ENCODE measurements at places on chromosomes 13 and 19.

DNA sequence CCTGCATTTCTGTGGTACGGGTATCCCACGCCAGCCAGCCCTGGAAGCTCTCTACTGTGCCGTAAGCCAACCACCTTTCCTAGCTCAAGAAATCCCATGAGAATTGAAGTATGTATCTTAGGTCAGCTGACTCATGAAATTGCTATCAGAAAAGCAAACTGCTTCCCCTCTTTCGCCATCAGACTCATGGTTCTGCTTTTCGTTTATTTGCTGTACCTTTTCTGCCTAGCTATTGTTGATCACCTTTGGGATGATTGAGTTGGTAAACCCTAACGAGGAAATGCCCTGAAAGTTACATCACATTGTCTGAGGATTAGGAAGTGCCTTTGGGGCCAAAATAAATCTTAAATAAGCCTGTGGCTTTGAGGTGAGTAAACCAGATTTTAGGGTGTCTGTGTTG is at the start of gene ADGRE3:
Gene ADGRE3 (minus strand): TSS at position 81 of the 400 bp plus-strand sequence. CDS start 74 bp downstream, at position 7.
- DNase-seq: no peak

DNA sequence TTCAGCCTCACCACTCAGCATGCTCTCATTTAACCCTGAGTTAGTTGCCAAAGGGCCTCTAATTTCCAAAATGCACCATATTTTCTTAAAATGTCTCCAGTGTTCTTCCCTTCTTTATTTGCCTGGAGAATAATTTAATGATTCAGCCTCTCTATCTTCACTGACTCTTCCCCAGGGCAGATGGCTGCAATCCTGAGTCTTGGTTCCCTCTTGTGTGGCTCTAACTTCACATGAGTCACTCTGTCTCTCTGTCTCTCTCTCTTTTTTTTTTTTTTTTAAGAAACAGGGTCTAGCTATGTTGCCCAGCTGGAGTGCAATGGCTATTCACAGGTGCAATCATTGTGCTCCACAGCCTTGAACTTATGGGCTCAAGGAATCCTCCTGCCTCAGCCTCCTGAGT is 251.4 kb downstream of the VWA8 start:
- no peak for DNase-seq

DNA sequence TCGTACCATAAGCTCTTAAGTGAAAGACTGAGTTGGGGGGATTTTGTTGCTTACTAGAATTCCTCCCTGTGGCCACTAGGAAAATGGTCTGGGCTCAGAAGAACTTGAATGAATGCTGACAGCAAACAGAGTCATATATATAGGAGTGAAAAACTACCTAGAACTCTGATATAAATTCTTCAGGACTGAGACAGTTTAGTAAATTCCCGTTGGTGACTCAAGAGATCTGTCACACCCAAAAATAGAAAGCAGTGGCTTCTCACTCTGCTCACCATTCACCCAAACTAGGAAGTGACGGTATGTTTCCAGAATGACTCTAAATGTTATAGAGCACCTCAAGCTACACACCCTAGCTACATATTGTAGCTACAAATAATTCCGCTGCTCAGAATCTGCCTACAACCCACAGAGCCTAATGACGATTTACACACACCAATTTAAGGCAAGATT is 116.2 kb downstream of the TBC1D4 start:
- DNase-seq: no peak

DNA sequence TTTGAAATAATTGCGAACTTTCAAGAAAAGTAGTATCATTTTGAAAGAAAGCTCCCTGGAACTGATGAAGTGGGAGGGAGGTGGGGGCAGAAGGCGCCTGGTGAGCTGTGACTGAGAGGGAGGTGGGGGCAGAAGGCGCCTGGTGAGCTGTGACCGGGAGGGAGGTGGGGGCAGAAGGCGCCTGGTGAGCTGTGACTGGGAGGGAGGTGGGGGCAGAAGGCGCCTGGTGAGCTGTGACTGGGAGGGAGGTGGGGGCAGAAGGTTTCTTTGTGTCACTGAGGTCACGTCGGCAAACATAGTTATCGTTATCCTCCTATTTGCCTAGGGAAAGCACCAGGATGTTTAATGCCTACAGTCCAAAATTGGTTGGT is 24.2 kb downstream of the C2CD4C start:
- DNase-seq: no peak
